NCI-H1417 (cell line): ENCODE measurements at places on chromosomes 4 and X.
A peak's percentile ranks its signal among the peaks of the same experiment; 100 is the strongest.

GRCh38 chr4:28313729-28314713 lies 1453.4 kb downstream of the STIM2 start:
- DNase-seq, result no peak

- peak; percentile 74 for DNase-seq
These were observed 2.5 kb downstream of the POU3F4 start for GRCh38 chrX:83510510-83511062.

DNA sequence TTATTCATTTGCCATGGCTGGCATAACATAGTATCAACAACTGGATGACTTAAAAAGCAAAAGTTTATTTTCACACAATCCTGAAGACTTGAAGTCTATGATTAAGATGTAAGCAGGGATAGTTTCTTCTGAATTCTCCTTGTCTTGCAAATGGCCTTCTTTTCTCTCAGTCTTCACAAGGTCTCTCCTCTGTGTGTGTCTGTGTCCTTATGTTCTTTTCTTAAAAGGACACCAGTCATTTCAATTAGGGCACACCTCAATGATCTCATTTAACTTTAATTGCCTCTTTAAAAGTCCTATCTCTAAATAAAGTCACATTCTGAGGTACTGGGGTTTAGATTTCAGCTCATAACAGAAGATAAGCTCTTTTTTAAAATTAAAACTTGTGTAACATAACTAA lies 399.7 kb downstream of the PABPC4L start:
- no peak for DNase-seq

- DNase-seq, result peak; percentile 69
These were observed 47.1 kb downstream of the MTHFD2L start for GRCh38 chr4:74205046-74205445.

GRCh38 chr4:112531146-112531545 lies 15.2 kb upstream of the NEUROG2 start:
- DNase-seq, result no peak

DNA sequence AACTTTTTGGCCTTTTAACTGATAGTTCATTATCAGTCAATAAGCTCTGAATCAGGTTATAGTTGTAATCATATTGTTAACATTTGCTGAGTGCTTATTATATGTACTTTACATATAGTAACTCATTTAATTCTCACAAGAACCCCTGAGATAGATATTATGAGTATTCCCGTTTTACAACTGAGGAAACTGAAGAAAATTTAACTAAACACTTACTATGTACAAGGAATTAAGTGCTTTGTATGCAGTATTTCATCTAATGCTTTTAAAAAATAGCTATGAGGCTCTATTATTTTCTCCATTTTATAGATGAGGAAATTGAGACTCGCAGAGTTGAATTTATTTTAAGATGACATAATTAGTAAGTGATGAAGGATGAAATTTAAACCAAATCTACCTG lies 27.7 kb upstream of the FGF2 start:
- DNase-seq, result no peak

DNA sequence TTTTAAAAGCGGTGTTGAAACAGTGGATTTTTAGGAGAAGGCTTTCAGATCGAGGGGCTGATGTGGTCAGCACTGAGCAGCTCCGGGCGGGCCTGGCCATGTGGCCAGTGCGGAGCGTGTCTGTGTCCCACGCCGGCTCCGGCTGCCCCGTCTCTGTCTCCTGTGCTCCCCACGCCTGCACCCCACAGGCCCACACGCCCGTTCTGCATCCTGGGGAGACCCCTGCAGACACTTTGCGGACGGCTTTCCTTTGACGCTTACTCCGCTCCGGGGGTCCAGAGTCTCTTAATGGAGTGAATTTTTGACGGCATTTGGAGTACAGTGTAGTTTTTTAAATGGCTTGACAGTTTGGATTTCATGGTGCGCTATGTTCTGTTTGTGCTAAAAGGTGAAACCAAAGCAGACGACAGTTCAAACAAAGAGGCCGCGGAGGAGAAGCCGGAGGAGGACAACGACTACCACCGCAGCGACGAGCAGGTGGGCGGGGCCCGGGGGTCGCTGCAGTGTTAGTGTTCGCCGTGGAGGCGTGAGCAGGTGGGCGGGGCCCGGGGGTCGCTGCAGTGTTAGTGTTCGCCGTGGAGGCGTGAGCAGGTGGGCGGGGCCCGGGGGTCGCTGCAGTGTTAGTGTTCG lies 38.7 kb downstream of the PCGF3 start:
- DNase-seq, result no peak

GRCh38 chr4:37852376-37852775 lies 25.9 kb downstream of the PGM2 start:
- DNase-seq, result no peak

DNA sequence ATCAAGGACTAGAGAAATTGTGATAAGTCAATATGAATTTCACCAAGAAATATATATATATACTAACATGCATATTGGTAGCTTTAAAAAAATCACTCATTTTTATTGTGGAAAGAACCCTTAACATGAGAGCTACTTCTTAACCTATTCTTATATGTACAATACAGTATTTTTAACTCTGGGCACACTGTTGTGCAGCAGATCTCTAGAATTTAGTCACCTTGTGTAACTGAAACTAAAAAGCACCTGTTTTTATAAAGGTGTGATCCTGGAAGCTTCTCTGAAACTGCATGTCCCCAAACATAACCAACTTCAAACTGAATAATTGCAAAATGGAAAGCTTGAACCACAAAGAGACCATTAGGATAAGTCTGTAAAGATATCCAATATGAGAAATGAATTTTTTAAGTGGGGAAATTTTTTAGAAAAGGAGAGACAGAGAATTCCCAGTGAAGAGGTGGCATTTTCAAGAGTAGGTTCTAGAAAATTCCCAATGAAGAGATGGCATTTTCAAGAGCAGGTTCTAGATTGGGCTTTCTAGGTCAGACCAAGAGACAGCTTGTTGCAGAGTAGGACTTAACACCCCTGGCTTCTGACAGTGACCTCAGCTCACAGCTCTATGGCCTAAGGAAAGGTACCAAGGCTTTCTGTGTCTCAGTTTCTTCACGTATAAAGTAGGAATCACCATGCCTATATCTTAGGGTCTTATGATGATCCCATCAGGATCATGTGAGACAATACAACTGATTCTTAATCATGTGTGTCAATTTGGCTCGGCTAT lies 22.0 kb upstream of the PPARGC1A start:
- DNase-seq, result no peak

GRCh38 chr4:122930862-122931261 lies 8.5 kb upstream of the NUDT6 start:
- DNase-seq, result peak; percentile 32

DNA sequence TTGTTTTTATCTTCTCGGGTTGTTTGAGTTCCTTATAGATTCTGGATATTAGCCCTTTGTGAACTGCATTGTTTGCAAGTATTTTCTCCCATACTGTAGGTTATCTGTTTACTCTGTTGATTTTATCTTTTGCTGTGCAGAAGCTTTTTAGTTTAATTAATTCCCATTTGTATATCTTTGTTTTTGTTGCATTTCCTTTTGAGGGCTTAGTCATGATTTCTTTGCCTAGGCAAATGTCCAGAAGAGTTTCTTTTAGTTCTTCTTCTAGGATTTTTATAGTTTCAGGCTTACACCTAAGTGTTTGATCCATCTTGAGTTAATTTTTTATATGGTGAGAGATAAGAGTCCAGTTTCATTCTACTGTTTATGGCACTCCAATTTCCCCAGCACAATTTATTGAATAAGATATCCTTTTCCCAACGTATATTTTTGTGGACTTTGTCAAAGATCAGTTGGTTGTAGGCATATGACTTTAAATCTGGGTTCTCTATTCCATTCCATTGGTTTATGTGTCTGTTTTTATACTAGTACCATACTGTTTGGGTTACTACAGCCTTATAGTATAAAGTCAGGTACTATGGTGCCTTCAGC lies 54.3 kb downstream of the EGF start:
- DNase-seq, result no peak

GRCh38 chr4:103032574-103032973 lies 13.1 kb upstream of the SLC9B1 start:
- no peak for DNase-seq

DNA sequence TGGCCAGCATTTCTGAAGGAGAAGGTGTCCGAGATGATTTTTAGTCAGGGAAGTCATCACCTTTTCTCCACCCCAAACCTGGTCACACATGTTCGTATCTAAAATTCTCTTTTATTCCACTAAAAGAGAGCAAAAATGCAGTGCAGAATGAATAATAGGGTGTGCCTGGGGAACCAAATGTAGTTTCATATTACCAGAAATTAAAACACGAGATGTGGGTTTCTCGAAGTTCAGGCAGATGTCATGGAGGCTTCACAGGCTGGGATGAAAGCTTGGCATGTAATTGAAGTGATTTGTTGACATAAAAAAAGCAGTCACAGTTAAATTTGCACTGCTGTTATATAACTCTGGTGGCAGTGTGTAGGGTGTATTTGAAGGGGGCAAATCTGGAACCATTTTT lies 165.5 kb upstream of the PDE5A start:
- no peak for DNase-seq

DNA sequence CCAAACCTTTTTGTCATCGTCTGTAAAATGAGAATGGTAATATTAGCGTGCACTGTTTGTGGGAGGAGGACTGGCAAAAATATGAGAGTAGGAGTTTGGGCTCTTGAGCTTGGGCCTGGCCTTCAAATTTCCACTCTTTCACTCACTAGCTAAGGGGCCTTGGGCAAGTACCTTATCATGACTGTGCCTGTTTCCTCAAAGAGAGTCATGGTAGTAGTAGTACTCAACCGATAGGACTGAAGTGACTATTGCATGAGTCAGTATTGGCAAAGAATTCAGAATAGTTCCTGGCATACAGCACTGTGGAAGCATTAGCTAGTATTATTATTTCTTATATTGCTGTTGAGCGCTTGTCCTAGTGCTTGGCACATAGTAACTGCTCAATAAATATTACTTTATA lies 16.0 kb upstream of the RBM3 start:
- no peak for DNase-seq
